ENCODE measurements at places on chromosomes 3 and 15. TPM values are rescaled to one million over a fixed set of nuclear protein-coding genes. Genes with fewer than 3 reads are reported as not detected.

IL5RA gene
- 1.8 TPM for polyA plus RNA-seq

GNL3 gene
- 36.3 TPM for polyA plus RNA-seq

MED12L gene
- 10.4 TPM for polyA plus RNA-seq

SPINK8 gene
- not detected for polyA plus RNA-seq

RGMA gene
- polyA plus RNA-seq: 53.7 TPM

CCDC9B gene
- polyA plus RNA-seq: 20.4 TPM

IL17RB gene
- 5.8 TPM for polyA plus RNA-seq

SNURF gene
- 8.6 TPM for polyA plus RNA-seq
